ENCODE measurements at places on chromosomes 5 and 9.

DNA sequence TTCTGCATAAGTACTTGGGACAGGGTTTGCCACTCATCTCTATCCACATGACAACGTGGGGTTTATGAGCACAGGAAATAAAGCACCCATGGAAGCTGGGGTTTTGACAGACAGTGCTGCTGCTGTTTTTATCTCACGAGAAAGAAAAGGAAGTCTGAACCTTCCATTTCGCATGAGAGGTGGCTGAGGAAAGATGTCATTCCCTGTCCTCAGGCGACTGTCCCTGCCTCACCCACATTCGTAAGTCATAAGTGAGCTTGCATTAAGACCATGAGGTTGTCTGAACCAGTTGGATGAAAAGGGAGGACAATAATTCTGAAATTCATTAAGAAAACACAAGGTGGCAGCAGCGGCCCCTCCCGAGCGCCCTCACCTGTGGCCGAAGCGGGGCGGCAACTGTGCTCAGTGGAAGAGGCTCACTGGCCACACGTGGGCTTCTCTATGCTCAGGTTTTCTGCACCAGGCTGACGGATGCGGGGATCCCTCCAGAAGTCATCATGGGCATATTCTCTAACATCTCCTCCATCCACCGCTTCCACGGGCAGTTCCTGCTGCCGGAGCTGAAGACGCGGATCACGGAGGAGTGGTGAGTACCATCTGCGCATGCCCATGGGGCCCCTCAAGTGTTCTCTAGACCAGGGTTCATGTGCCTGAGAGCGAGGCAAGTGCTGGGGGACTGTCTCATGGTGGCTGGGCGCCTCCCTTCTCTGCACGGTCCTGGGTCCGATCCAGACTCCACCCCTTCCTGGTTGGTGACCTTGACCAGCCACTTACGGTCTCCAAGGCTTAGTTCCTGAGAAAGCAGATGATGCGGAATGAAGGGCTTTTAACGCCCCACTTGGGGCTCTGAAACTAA lies 54.7 kb upstream of the SUSD3 start:
- peak; percentile 25 for DNase-seq

GRCh38 chr9:93651521-93651950 lies 75.2 kb downstream of the PHF2 start:
- DNase-seq, result no peak

DNA sequence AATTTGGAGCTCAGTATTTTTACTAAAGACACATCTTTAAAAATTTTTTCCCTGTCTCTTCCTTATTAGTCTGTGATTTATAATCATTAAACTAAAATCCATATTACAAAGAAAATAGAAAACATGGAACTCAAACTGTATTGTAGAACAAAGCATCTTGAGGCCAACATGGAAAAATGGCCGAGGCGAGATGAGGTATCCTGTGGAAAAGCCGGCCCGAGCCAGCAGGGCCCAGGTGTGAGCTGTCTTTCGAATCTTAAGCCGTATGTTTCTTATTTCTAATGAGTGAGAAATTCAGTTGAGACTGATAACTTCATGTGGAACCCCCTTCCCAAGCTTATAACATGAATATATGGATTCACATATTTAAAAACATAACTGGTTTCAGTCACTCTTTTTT lies 170.4 kb upstream of the OTULINL start:
- no peak for DNase-seq

DNA sequence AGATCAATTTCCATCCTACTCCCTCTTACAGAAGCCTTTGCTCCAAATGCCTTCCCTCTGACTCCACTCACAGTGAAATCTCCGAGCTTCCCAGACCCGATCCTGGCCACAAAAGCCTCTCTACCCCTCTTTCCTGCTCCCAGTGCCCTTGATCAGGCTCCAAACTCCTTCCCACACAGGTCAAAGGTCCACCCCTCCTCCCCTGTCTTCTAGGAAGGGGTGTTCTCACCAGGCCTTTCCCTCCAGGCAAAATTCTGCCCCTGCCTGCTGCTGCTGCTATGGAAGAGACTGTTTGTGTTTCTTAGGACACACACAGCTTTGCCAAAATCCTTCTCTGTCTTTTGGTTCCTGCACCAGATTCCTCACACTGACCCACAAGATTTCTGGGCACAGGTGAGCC lies 85.8 kb upstream of the ALDH1A1 start:
- DNase-seq, result no peak

- DNase-seq, result no peak
Observed at GRCh38 chr5:88677376-88677895, 205.5 kb downstream of the MEF2C start.

GRCh38 chr5:41281215-41281810 lies 68.0 kb upstream of the C6 start:
- DNase-seq, result no peak

GRCh38 chr9:94553029-94553938 lies 1.6 kb upstream of the PCAT7 start:
- DNase-seq, result no peak

- DNase-seq, result no peak
Observed at GRCh38 chr9:10260501-10260900, 352.3 kb downstream of the PTPRD start.

DNA sequence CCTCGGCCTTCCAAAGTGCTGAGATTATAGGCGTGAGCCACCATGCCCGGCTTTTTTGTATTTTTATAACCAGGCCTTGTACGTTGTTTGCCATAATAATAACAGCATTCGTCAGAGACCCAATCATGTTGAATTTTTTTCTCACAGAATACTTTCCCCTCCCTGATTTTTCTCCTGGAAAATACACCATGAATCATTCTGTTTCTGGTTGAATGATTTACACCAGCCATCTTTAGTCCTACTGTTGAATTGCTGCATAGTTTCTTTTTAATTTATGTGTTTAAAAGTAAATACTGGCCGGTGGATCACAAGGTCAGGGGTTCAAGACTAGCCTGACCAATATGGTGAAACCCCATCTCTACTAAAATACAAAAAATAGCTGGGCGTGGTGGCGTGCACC lies 3.5 kb downstream of the CNOT8 start:
- DNase-seq, result peak; percentile 51

DNA sequence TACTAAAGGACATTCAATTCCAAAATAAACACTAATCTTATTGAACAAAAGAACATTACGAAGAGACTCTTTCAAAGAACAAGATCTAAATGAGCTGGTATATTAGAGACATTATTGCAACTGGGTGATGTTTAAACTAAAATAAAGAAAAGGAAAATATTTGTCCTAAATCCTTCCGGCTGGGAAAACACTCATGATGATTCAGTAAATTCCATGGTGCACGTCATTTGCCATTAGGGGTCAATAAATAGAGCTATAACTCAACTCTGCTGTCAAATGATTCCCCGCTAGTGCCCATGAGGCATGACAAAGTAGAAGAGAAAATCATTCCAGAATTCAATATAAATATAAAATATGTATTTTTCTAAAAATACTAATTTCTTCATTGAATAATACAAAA lies 565.5 kb upstream of the TUSC1 start:
- peak; percentile 60 for DNase-seq

GRCh38 chr5:84113246-84114105 lies 271.2 kb downstream of the EDIL3 start:
- no peak for DNase-seq

DNA sequence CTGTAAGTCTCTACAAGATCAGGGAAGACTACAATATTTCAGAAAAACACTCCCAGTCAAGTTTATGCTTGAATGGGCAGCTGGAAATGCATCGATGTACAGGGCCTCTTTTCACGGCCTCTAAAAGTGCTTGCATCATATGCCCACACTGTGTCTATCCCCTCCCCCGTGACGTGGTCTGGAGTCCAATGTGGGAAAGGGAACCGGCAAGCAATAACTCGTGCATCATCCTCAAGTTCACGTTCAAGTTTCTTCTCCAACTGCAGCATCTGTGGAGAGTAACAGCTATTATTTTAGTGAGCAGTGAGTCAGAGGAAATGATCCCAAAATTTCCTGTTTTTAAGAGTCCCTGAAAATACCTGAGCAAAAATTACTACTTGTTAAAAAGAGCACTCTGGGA lies 22.3 kb downstream of the ATPSCKMT start:
- peak; percentile 66 for DNase-seq

GRCh38 chr9:78209127-78209526 lies 26.7 kb upstream of the CEP78 start:
- DNase-seq, result no peak

GRCh38 chr5:129459777-129460671 lies at the start of gene ADAMTS19:
ADAMTS19 (plus strand) TSS chr5:129460298; CDS start chr5:129460392, 94 bp downstream.
- DNase-seq, result no peak

DNA sequence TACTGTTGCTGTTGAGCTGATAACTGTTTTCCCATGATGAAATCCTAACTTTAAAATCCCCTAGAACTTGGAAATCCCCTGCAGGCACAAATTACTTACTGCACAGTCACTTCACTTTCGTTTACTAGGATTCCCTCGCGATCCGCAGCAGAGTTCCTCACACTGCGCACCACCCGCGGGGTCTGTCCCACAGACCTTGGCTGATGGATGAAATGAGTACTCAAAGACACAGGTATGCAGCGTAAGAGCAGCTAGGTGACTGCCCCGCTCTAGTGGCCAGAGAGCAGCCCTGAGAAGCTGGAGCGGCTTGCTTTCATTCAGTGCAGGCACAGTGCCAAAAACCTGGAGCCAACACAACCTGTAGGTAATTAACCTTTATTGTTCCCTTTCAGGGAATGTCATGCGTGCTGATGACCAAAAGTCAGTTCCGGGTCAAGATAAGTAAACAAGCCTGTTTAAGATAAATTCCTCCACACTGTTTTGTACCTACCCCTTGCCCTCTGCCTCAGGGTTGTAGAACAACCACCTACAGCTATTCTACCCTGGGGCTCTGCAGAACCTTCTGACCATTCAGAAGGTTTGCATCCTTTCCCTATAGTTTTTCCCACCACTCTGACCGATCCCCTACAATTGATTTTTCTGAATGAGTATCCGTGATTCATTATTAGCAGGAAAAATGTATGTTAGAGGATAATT lies 191.2 kb downstream of the CDH9 start:
- peak; percentile 48 for DNase-seq

GRCh38 chr5:170533383-170533782 lies 29.6 kb downstream of the KCNIP1 start:
- DNase-seq, result no peak

DNA sequence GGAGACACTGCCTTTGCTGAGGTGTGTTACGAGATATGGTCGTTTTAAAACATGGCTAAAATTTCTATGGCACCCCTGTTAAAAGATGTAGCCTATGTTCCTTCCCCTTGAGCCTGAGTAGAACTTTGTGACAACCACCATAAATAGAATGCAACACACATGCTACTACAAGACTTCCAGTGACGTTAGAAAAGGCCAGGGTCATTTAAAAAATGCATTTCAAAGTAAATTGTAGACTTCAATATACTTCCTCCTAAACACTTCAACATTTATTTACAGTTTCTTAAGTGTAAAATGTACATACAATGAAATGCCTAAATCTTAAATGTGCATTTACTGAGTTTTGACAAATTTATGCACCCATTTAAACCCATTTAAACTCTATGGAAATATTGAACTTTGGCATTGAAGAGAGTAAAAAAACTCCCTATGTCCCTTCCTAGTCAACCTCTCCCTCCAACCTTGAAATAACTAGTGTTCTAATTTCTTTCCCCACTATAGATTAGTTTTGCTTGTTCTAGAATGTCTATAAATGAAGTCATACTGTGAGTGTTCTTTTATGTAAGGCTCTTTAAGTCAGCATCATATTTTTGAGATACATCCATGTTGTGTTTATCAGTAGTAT lies 160.5 kb downstream of the SLC12A2 start:
- DNase-seq, result no peak

GRCh38 chr5:111143910-111144309 lies 51.8 kb downstream of the WDR36 start:
- DNase-seq, result peak; percentile 50

GRCh38 chr9:107547303-107547702 lies 57.7 kb upstream of the KLF4 start:
- DNase-seq, result no peak

GRCh38 chr9:109893241-109893640 lies 113.2 kb downstream of the PALM2AKAP2 start:
- DNase-seq, result no peak

DNA sequence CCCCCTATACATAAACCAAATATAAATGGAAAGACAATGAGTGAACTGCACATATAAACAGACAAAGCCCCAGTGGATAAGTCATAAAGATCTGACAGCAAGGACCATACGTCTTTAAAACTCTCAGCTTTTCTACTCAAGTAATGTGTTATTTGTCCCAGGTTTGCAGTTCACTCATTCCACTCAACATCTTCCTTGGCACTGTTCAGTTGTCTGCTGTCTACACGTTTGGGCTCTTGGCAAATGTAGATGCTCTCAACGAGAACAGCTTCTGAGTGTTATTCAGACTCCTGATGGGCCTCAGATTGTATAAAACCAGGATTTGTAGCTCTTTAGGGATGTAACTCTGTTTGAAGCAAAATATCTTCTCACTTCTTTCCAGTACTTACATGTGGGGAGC lies 198.2 kb upstream of the SEMA6A start:
- no peak for DNase-seq

GRCh38 chr5:82796643-82797416 lies 280.4 kb downstream of the TMEM167A start:
- no peak for DNase-seq

All from RCC 7860 (cell line).